ENCODE measurements at places on chromosomes 5 and 9. TPM values are rescaled to one million over a fixed set of nuclear protein-coding genes. Genes with fewer than 3 reads are reported as not detected.
A peak's percentile ranks its signal among the peaks of the same experiment; 100 is the strongest.

- no peak for ATAC-seq
These were observed 26.5 kb downstream of the CEL start for GRCh38 chr9:133088146-133088750.

GRCh38 chr9:131304676-131305355, 15.3 kb downstream of the PLPP7 start:
- ATAC-seq = peak; percentile 50

DNA sequence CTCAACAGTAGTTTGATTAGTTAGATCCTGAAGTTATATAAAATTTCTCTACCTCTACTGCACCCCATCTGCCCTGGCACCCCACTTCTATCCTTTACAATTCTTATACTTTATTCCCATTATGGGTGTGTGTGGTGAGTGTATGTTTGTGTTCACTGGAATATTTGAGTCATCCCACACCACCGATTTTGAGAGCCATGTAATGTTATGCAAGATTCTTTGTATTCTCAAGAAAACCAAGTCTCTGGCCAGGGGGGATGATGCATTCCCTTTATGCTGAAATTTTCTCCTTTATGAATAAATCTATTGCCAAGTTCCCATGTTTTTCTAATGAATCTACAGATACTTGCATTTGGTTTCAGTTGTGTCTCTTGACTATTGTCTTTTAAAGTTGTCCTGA, 266.8 kb downstream of the ARHGEF28 start:
- ATAC-seq = peak; percentile 96

- no peak for ATAC-seq
These were observed 178.7 kb upstream of the SGCD start for GRCh38 chr5:156148301-156148700.

PDE6A gene
- 0.50 TPM for total RNA-seq

TMEM141 gene
- total RNA-seq = 51.1 TPM

DNA sequence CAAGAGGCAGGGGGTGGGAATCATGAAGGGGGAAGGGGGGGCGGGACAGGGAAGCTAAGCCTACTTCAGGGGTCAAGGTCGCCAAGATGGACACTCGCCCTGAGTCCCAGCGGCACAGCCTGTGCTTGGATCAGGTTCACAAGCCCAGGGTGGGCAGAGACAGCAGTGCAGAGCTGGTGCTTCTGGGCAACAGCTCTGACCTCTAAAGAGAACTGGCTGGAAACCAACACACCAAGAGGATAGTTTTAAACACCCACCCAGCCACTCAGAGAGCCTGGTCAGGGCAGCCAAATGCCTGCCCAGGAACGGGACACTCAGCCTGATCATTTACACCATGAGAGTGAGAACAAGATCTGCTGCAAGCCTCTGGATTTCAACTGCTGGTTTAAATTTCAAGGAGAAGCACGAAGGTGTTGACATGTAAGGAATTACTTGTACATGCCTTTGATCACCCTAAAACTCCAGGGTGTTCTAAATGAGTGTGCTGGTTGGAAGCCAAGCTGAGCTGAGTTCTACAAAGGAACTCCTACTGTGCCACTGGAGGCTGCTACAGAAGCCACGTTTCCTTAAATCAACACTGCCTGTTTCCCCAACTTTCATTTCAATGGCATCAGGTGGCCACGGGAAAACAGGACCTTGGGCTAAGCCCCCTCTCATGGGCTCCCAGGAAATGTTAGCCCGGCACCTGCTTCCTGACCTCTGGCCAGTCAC, 91.5 kb downstream of the TTLL11 start:
- no peak for ATAC-seq

SH3TC2 gene
- total RNA-seq = 1.0 TPM
